ENCODE measurements at places on chromosomes 11 and 22.

DNA sequence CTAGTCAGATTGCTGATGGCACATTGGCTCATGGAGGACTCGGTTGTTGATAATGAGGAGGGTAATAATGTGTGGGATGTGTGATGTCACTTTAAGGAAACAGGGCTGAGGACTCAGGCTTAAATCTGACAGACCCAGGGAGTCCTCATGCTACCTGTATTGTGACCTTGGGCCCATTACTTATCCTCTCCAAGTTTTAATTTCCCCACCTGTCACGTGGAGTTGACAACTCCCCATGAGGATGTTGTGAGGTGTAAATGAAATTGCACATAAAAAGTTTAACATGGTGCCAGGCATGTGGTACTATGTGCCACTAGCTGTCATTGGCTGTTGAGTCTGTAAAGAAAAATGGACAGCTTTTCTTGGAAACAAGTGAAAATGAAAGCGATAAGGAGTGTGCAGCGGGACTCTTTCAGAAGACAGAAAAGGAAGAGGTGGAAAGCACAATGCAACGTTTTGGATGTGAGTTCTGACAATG lies 15.3 kb downstream of the IL10RA start:
- DNase-seq, result no peak

GRCh38 chr11:132402071-132402684 lies 1031.8 kb downstream of the NTM start:
- no peak for DNase-seq

- DNase-seq, result peak; percentile 59
Measured at GRCh38 chr11:1502954-1503707, 16.6 kb upstream of the MOB2 start.

DNA sequence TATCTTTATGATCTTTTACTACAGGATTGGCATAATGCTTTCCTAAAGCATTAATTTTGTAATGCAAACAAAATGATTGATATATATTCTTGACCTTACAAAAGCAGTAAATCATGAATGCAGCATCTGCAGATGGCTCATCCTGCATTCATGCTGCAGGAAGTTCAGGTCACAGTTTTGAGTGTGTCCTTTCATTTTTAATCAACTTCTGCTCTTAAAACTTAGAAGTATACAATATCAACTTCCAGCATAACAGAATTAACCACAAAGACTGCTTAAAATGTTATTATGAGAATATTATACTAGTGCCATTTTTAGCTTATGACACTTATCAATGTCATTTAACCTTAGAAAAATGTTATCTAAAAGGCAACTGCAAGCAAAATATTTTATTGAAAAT lies 54.0 kb downstream of the SLC36A4 start:
- no peak for DNase-seq

DNA sequence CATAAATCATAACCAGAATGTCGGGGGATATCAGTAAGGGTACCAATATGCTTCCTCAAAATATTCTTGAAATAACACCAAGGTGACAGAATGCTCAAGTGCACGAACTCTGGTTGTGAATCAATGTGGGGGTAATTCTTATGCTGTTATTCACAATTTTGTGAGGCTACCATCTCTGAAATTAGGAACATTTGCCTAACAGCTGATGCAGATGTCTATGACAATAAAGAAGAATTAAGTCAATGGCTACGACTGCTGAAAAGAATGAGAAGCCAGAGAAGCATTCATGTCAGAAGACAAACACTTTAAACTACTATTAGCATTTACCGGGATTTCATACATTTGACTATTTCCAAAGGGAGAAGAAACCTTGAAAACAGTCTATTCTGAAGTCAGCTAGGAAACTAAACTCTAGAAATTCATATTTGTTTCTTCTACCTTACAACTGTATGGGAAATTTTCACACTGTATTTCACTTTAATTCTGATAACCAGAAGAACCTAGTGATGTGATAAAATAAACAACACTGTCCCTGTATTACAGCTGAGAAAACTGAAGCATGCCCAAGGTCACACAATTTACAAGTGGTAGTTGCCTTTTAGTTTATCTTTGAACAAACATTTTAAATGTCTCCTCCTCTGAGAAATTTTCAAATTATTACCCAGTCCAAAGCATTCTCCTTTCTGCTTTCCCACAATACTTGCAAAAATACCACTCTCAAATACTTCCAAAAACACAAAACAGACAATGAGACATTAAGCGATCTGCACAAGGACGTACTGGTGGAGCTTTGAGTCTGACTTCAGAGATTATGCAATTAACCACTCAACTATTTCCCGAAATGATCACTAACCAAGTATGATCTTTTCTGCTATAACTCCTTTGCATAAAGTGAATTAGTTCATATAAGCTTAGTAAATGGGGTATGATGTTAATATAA lies 18.0 kb upstream of the ARHGAP32 start:
- DNase-seq, result no peak

- no peak for DNase-seq
Measured at GRCh38 chr11:120766318-120766717, 254.8 kb downstream of the GRIK4 start.

All from psoas muscle (tissue), 8 donors.